ENCODE measurements at places on chromosomes 5 and 9. TPM values are rescaled to one million over a fixed set of nuclear protein-coding genes. Genes with fewer than 3 reads are reported as not detected.
A peak's percentile ranks its signal among the peaks of the same experiment; 100 is the strongest.

SV2C gene
- total RNA-seq, result under 0.01 TPM

RUFY1 gene
- 42.3 TPM for total RNA-seq

RANBP17 gene
- 17.1 TPM for total RNA-seq

TRPM6 gene
- total RNA-seq, result 19.0 TPM

PCDHGA4 gene
- 0.17 TPM for total RNA-seq

FBP2 gene
- total RNA-seq, result not detected

FAM153A gene
- 0.27 TPM for total RNA-seq

ARID3C gene
- 0.27 TPM for total RNA-seq

SLC25A46 gene
- 65.9 TPM for total RNA-seq

DNA sequence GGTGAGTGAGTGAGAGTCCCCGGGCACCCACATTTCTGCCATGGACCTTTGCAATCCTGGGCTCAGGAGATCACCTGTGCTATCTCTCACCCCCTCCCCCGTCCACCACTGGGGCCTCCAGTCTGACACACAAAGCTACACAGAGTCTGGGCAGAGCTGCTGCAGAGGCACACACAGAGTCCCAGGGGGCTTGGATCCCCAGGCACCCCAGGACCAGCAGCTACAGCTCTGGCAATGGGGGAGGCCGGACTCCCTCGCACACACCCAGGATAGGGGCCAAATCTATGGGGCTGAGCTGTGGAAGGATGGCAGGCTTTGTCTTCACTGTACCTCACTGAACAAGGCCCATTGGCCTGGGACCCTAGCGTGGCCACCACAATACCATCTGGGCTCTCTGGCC, 328.8 kb downstream of the MAN2A1 start:
- H3K4me3 ChIP-seq, result no peak overlapping the region
- H3K4me1 ChIP-seq, result no peaks in the 10 kb centered on the region
- DNase-seq, result no peak
- no peaks in the 10 kb centered on the region for H3K27me3 ChIP-seq

- H3K27me3 ChIP-seq, result no peaks in the 10 kb centered on the region
- H3K27ac ChIP-seq, result no peak overlapping the region
- H3K4me1 ChIP-seq, result no peaks in the 10 kb centered on the region
- DNase-seq, result no peak
Measured at GRCh38 chr9:10168241-10168640, 444.6 kb downstream of the PTPRD start.

DNA sequence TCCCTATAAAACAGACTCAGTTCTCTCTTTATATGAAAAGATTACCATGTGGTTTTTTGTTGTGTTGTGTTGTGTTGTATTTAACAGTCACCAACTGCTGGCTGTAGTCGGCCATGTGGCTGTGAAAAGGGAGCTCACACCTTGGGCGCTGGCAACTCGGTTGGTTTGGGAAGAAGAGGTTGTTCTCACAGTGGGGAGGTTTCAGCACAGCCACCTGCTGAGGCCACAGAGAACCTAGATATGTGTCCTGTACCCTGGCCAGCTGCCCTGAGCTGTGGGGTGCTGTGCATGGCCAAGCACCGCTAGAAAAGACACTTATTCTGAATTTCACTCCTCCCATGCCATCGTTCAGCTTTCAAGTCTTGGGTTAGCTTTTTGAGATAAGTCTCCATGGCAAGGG, 58.8 kb downstream of the SYK start:
- DNase-seq, result no peak
- no peaks in the 10 kb centered on the region for H3K36me3 ChIP-seq
- no peaks in the 10 kb centered on the region for H3K4me1 ChIP-seq
- H3K27ac ChIP-seq, result no peak overlapping the region
- H3K27me3 ChIP-seq, result no peaks in the 10 kb centered on the region

- no peak for DNase-seq
- no peaks in the 10 kb centered on the region for H3K4me1 ChIP-seq
- H3K27ac ChIP-seq, result no peak overlapping the region
- H3K27me3 ChIP-seq, result no peaks in the 10 kb centered on the region
- no peak overlapping the region for H3K4me3 ChIP-seq
- H3K36me3 ChIP-seq, result no peaks in the 10 kb centered on the region
Measured at GRCh38 chr5:169592937-169593650, 9.5 kb downstream of the SPDL1 start.

DNA sequence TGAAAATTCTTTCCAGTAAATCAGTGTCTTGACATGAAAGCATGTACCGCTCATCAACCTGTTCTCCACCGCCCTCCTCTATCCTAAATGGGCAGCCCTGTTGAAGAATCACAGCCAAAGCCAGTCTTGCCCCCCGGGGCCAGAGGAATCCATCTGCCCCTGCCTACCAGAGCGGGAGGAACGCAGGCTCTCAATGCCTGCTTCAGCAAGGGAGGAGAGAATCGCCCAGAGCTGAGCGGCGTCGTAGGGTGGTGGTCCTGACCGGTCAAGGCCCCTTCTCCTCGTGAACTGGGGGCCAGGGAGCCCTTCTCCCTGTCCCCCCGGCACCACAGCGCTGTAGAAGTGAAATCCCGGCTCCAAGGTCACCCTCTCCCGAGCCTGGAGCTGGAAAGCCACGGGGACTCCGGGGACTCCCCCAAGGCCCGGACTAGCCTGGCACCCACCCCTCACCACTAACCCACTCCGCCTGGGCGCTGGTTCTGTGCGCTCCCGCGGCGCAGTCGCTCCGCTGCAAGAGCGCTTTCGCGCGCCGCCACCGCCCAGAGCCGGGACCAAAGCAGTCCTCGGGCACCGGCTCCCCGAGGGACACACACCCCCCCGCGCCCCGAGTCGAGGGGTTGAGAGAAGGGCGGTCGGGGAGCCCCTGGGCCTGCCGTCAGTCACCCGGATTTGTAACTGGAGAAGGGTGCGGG, 718 bp upstream of the TMEM215 start:
- H3K27ac ChIP-seq, result no peak overlapping the region
- peak; percentile 7 for DNase-seq
- H3K36me3 ChIP-seq, result no peaks in the 10 kb centered on the region

DNA sequence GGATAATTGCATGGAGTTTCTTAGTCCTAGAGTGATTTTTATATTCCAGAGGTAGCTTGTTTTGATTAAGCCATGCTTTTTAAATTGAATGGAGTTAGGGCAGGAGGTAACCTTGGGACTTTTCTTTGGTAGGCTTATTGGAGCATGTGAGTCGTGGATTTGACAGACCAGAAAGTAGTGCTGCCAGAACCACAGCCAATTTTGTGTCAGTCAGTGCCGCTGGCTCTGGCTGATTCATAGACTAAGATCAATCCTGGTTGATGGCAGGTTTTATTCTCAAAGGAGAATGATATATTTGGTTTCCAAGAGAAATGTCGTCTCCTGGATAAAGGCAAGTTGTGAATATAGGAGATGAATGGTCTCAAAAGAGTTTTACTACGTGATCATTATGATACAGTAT, 20.3 kb downstream of the RAI14 start:
- no peaks in the 10 kb centered on the region for H3K4me1 ChIP-seq
- DNase-seq, result no peak

DNA sequence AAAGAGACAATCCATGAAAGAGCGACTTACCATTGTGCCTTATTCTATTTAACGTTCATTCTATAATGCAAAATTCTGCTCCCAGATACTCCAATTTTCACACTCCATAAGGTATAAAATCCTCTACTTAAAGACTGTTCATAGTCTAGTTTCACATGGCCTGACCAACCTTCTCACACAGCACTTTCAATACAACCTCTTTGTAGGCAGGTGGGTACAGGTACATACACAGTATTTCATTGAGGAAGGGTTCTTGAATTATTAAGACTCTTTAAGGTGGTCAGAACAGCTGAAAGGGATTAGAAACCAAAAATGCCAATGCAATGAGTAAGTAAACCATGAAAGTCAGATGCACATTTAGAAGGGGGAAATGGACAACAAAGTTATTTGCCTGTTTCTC, 352.0 kb downstream of the PARP8 start:
- H3K4me3 ChIP-seq, result no peak overlapping the region
- H3K4me1 ChIP-seq, result no peaks in the 10 kb centered on the region
- DNase-seq, result no peak
- no peak overlapping the region for H3K27ac ChIP-seq
- H3K36me3 ChIP-seq, result no peaks in the 10 kb centered on the region

- no peaks in the 10 kb centered on the region for H3K27me3 ChIP-seq
- DNase-seq, result no peak
- no peak overlapping the region for H3K27ac ChIP-seq
- H3K4me1 ChIP-seq, result peaks cover 4% of the 10 kb centered on the region
- no peak overlapping the region for H3K4me3 ChIP-seq
- H3K36me3 ChIP-seq, result no peaks in the 10 kb centered on the region
Measured at GRCh38 chr5:57931807-57932206, 449.2 kb upstream of the ACTBL2 start.

DNA sequence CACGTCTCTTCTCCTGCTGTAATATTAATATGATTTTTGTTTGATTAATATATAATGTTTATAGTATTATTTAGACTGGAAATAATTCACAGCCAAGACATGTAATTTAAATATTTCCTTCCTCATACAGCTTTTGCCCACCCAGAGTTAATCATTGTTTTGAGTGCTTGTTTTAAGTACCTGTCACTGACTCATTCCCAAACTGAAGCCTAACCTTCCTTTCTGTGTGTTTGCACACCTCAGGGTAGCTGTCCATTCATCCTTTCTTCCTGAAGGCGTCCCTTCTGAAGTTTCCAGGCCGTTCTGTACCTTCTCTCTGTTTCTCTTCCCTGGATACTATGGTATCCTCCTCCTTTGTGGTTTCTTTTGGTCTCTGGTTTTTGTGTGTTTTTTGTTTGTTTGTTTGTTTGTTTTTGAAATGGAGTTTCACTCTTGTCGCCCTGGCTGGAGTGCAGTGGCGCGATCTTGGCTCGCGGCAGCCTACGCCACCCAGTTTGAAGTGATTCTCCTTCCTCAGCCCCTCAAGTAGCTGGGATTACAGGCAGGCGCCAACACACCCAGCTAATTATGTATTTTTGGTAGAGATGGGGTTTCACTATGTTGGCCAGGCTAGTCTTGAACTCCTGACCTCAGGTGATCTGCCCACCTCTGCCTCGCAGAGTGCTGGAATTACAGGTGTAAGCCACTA, 312.4 kb downstream of the DOCK8 start:
- H3K4me3 ChIP-seq, result no peak overlapping the region
- H3K27ac ChIP-seq, result no peak overlapping the region
- no peaks in the 10 kb centered on the region for H3K4me1 ChIP-seq
- DNase-seq, result no peak
- H3K36me3 ChIP-seq, result no peaks in the 10 kb centered on the region

DNA sequence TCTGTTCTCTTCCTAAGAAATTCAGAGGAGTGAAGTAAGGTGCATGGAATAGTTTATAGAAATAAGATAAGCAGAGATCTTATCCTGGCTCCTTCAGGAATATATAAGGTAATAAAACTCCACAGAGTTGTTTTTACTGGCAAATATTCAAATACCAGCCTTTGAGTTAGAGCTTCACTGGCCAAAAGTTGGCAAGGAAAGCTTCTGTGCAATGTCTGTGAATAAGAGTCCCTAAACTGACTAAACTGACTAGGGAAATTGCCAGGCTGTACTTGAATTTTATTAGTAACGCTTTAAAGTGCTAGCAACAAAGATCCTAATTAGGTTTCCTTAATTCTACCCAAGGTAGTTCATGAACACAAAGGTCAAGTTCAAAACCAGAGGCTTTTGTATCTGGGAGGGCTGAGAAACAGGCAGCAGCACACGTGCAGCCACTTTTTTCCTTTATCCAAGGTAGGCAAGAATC, 131.1 kb upstream of the MPDZ start:
- no peak overlapping the region for H3K4me3 ChIP-seq
- H3K4me1 ChIP-seq, result no peaks in the 10 kb centered on the region
- no peaks in the 10 kb centered on the region for H3K36me3 ChIP-seq
- H3K27ac ChIP-seq, result no peak overlapping the region

GRCh38 chr9:127788337-127789011, 2.6 kb downstream of the CDK9 start:
- no peak overlapping the region for H3K27ac ChIP-seq
- H3K36me3 ChIP-seq, result peaks cover 3% of the 10 kb centered on the region
- no peaks in the 10 kb centered on the region for H3K27me3 ChIP-seq
- H3K4me1 ChIP-seq, result peaks cover 8% of the 10 kb centered on the region
- DNase-seq, result no peak

DNA sequence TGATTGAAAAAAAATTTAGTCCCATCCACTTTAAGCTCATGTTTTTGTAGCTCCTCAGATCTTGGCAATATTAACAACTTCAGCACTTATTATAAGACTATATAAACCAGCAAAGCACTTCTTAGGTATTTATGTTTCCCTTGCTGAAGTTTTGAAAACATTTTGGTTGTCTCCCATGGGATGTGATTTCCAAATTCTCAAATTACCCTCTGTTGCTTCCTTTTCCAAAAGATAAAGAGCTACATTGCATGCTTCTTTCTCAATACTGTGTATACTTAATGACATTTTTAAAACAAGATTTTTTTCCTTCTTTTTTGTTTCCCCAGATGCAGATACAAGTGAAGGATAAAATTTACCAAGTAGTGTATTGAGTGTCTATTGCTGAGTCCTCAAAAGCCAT, 567.1 kb downstream of the CSNK1G3 start:
- no peaks in the 10 kb centered on the region for H3K36me3 ChIP-seq
- H3K27me3 ChIP-seq, result no peaks in the 10 kb centered on the region
- no peak overlapping the region for H3K27ac ChIP-seq
- H3K4me1 ChIP-seq, result no peaks in the 10 kb centered on the region
- DNase-seq, result no peak
- no peak overlapping the region for H3K4me3 ChIP-seq

- H3K4me1 ChIP-seq, result peaks cover 10% of the 10 kb centered on the region
- H3K27me3 ChIP-seq, result no peaks in the 10 kb centered on the region
- peak overlapping the region; percentile 93 for H3K27ac ChIP-seq
- H3K4me3 ChIP-seq, result peak overlapping the region; percentile 75
Measured at GRCh38 chr9:108933231-108933717, 650 bp downstream of the ELP1 start.

- H3K27ac ChIP-seq, result no peak overlapping the region
- H3K4me3 ChIP-seq, result no peak overlapping the region
- H3K27me3 ChIP-seq, result no peaks in the 10 kb centered on the region
- peaks cover 12% of the 10 kb centered on the region for H3K4me1 ChIP-seq
- no peak for DNase-seq
Measured at GRCh38 chr9:94936419-94936818, 209.9 kb downstream of the AOPEP start.
